CD4-positive, alpha-beta T cell treated with Interleukin-4 for 1 hour (primary cell): ENCODE measurements at places on chromosomes 6 and 20.

- no peak for DNase-seq
These were observed 444.4 kb downstream of the UTRN start for GRCh38 chr6:144729502-144729901.

DNA sequence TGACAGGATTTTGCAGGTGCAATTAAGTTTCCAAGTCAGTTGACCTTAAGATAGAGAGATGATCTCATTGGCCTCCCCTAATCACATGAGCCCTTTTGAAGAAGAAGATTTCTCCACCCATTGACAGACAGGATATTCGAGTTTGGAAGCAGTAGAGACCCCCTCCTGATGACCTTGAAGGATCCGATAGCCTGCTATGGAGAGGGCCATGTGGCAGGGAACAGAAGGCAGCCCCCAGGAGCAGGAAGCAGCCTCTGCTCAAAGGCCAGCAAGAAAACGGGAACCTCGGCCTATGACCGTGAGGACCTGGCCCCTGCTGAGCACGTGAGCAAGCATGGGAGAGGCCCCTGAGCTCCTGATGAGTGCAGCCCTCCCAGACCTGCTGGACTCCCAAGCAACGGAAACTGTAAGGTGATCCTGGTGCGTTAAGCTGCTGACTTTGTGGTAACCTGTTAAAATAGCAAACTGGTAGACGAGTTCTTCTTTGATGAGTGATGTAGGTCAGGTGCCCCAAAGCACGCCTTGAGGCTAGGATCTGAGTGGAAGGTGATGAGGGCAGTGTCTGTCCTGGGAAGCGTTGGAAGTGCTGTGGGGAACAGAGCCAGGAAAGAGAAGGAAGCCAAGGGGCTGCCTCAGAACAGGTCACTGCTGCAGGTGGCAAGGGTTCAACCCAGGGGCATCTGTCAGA, 18.5 kb upstream of the TUBB2A start:
- DNase-seq: no peak

DNA sequence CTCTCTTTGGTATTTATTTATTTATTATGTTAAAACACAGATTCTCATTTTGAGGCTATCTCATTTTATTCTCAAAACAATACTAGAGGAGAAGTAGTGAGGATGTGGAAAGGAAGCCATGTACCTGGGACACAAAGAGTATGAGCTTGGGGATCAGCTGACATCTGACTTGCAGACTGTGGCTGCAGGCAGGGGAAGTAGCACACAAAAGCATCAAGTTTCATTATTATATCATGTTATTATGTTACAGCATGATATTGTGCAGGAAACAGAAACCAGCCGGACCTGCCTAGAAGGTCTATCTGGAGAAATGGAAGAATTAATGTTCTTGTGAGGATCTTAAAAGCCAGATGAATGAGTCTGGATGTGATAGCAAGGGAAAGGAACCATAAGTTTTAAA, 248.2 kb downstream of the KHDC1L start:
- no peak for DNase-seq

DNA sequence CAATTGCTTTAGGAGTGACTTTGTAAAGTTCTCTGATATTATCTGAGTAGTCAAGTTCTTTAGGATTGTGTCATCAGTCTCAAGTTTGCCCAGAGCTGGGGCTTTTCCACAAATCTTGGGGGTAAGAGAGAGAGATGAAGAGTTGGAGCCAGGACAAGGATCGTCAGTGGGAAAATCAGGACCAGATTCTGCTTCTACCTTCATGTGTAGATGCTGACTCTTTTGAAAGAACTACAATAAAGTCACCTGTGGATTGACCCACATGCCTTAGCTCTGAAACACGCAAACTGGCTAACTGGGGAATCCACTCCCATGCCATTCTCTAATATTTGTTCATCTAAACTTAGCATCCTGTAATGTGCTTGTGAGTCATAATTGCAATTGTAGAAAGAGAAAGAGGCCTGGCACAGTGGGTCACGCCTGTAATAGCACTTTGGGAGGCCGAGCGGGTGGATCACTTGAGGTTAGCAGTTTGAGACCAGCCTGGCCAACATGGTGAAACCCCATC, 15.6 kb upstream of the BICRAL start:
- DNase-seq: no peak

DNA sequence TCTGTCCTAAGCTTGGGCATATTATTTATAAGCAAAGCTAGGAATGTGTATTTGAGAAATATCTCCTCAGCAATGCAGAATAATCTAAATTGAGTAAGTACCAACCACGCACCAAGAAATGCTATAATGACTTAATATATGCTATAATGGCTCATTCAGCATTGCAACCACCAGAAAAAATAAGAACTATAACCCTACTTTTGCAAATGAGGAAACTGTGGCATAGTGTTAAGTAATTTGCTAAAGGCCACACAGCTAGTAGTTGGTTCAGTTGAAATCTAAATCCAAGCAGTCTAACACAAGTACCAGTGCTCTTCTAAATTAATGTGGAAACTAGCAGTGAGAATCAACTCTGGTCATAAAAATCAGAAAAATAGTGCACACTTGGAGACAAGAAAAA, 35.7 kb downstream of the HBS1L start:
- DNase-seq: no peak

DNA sequence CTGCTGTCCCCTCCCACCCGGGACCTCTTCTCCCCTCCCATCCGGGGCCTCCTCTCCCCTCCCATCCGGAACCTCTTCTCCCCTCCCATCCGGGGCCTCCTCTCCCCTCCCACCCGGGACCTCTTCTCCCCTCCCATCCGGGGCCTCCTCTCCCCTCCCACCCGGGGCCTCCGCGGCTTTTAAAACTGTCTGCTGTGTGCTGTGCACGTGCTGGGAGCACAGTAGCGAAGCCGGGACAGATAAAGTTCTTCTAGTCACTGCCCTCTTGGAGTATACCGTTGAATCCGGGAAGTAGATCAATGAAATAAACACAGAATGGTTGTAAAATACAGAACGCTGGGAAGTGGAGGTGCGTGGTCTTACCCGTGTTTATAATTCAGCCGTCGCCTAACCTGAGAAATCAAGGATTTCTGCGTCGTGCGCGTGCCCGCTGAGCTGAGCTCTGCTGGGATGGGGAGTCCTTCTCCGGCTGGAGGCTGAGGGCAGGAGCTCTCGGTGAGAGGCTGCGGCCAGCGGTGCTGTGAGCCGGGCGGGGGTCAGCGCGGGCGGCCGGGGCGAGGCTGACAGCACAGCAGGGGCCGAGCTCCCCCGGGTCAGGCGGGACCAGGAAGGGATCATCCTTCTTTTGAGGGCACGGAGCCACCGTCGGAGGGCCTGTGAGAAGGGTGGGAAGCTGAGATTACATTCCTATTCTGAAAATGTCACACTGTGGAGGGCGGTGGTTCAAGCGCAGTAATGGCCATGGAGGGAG, 19.6 kb upstream of the KIF25 start:
- DNase-seq: no peak

DNA sequence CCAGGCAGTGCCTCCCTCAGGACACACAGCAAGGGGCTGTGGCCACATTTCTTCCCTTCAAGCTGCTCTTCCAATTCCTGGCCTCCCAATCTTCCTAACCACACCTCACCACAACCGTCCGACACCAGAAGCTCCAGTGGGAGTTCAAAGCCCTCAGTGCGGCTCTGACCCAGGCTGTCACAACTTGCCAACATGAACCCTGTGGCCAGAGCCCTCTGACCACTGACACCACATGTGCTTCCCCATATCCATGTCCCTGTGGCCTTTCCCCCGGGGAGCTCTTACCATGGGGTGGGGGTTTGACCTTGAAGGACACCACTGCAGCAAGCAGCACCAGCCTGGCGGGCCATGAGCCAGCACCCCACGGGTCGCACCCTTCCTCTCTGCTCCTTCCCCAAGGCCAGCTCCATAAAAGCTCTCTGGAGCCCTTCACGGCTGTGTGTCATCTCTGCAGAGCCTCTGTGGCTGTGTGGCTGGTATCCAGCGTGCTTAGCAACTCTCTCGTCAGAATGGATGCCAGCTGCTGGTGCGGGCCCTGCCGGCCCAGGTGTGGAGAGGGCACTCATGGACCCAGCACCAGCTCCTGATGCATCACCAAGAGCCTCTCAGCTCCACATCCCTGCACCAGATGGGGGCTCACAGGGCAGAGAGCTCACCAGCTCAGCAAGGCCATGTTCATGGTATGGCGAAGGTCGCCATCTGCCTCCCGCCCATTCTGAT, 106.1 kb downstream of the PSMB1 start:
- DNase-seq: no peak

GRCh38 chr6:111614833-111615582, 9.3 kb upstream of the TRAF3IP2 start:
- DNase-seq: no peak

DNA sequence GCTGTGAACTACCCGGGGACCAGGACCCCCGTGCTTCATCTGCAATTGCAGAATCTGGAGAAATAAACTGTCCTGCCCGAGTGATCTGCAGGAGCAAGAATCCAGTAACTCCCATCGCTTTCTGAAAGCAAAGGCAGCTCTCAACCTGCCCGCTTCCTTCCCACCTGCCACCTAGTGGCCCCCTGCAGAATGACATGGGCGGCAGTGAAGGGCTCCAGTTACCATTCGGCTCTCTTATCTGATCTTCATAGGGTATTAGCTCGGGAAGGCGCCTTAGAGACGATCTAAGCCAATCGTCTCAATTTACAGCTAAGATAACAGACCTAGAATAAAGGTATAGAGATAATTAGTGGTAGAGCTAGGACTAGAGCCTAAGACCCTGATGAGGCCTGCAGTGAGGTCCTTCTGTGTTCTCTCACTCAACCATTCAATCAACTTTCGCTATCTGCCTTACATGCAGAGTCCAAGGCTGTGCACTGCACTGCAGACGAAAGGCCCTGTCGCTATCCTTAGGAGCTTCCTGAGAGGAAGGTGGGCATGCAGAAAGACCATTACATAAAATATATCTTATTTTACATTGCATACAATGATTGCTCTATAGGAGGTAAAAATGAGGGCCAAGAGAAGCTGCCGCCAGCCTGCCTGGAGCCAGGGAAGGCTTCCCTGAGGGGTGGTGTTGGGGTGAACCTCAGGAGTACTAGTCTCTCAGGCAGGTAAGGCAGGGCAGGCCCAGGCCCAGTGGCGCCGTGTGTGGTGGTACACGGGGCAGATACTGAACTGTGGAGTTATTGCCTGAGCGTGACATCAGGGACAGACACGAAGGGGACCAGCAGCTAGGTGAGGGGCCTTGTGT, 7.1 kb upstream of the PSMG4 start:
- peak; percentile 80 for DNase-seq

DNA sequence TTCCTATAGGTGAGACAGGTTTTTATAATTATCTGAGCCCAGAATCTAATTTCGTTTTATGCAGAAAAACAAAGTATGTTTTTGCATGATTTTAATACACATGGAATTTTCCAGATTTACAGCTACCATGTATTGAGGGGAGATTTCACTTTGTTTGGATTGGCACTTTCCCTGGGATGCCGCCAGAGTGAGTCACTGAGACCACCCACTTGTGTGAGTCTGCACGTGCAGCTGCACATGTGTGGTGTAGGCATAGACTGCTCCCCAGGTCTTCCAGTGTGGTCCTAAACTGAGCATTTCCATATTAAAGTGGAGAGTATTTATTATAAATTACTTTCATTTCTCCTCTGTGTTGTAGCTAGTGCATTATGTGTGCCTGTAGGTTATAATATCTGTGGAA, 186.8 kb downstream of the UBE3D start:
- DNase-seq: no peak

GRCh38 chr20:13299401-13299800, 78.3 kb downstream of the ISM1 start:
- DNase-seq: no peak

- DNase-seq: no peak
These were observed 31.2 kb upstream of the NFATC2 start for GRCh38 chr20:51573576-51574243.
